ENCODE measurements at places on chromosomes 12 and 14.
A peak's percentile ranks its signal among the peaks of the same experiment; 100 is the strongest.

DNA sequence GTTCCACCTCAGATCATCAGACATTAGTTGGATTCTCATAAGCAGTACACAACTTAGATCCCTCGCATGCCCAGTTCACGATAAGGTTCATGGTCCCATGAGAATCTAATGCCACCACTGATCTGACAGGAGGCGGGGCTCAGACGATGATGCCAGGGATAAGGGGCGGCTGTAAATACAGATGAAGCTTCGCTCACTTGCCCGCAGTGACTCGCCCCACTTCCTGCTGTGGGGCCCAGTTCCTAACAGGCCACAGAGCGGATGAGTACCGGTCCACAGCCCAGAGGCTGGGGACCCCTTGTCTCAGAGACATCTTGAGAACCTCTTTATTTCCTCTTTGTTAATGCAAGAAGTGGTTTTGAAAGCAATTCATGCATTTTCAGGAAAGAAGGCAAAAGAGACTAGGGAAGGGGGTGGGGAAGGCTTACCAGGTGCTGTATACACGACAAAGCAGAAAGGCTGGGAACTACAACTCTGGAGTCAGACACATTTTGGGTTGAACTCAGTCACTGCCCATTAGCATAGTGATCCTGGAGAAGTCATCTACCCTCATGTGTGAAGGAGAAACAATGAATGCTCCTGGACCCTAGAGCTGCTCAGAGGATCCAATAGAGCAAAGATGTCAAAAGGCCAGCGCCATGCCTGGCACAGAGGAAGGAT lies 68.7 kb downstream of the EID3 start:
- no peak for DNase-seq

- DNase-seq = no peak
Observed at GRCh38 chr12:6787309-6787708, 2.0 kb upstream of the CD4 start.

GRCh38 chr12:46174061-46174662 lies 94.7 kb downstream of the SLC38A1 start:
- no peak for DNase-seq

DNA sequence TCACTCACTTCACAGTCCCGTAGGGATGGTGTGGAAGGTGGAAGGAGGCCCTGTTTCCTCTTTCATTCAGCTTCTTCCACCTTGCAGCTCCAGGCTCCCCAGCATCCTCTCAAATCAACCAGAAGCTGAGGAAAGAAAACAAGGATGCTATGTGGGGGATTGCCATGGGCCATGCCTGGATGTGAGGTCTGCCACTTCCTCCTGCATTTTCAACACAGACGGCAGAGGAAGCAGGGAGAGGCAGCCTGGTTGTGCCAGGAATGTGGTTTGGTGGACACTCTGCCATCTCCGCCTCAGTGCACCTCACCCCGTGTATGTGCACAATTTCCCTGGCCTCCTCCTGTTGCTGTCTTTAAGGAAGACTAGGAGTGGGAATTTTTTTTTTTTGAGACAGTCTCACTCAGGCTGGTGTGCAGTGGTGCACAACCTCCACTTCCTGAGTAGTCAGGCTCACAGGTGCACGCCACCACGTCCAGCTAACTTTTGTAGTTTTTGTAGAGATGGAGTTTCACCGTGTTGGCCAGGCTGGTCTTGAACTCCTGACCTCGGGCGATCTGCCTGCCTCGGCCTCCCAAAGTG lies 99.2 kb downstream of the SLC15A4 start:
- DNase-seq = no peak

GRCh38 chr14:55807053-55807880 lies 227.3 kb downstream of the KTN1 start:
- DNase-seq = peak; percentile 88

Data from HT-29 (cell line).